IgD-negative memory B cell (primary cell): ENCODE measurements at places on chromosomes 1 and 21. TPM values are rescaled to one million over a fixed set of nuclear protein-coding genes. Genes with fewer than 3 reads are reported as not detected.

EPHB2 gene
- polyA plus RNA-seq: not detected

LCE1C gene
- not detected for polyA plus RNA-seq

DTL gene
- polyA plus RNA-seq: 0.19 TPM

AQP10 gene
- polyA plus RNA-seq: not detected

SERINC2 gene
- not detected for polyA plus RNA-seq

LRRC39 gene
- polyA plus RNA-seq: not detected

FCGR3B gene
- 0.18 TPM for polyA plus RNA-seq

GREM2 gene
- polyA plus RNA-seq: not detected

HEYL gene
- polyA plus RNA-seq: not detected

TLCD4 gene
- 3.1 TPM for polyA plus RNA-seq

PAPPA2 gene
- not detected for polyA plus RNA-seq

ARTN gene
- polyA plus RNA-seq: not detected

TRAPPC3 gene
- polyA plus RNA-seq: 101 TPM

LCE1B gene
- polyA plus RNA-seq: not detected

DVL1 gene
- polyA plus RNA-seq: 1.0 TPM

ATP6V1G3 gene
- polyA plus RNA-seq: not detected

CRYBG2 gene
- polyA plus RNA-seq: 3.1 TPM

KIF26B gene
- 0.29 TPM for polyA plus RNA-seq

AIRE gene
- polyA plus RNA-seq: 0.45 TPM

CXADR gene
- not detected for polyA plus RNA-seq

APCS gene
- polyA plus RNA-seq: not detected

HPCA gene
- not detected for polyA plus RNA-seq
